ENCODE measurements at places on chromosomes 4 and X. TPM values are rescaled to one million over a fixed set of nuclear protein-coding genes. Genes with fewer than 3 reads are reported as not detected.

DNA sequence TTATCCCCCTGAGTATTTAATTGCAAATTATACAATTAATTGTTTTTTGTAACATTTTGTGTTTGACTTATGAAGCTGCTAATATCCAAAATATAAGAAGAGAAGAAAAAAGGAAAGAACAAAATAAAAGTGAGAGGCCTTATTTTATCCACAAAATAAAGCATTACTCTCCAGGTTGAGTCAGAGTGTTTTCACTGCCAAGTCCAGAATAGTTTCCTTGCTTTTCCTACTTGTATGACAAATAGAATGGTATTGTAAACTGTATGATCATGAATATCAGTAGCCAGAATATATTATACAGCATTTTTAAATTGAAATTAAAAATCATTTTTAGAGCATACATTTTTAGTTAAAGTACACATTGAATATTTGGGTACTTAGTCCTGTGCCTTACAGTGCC lies 237.8 kb downstream of the NDST4 start:
- no peak for DNase-seq

GRCh38 chrX:39396358-39396995 lies 595.2 kb downstream of the MID1IP1 start:
- no peak for DNase-seq

DNA sequence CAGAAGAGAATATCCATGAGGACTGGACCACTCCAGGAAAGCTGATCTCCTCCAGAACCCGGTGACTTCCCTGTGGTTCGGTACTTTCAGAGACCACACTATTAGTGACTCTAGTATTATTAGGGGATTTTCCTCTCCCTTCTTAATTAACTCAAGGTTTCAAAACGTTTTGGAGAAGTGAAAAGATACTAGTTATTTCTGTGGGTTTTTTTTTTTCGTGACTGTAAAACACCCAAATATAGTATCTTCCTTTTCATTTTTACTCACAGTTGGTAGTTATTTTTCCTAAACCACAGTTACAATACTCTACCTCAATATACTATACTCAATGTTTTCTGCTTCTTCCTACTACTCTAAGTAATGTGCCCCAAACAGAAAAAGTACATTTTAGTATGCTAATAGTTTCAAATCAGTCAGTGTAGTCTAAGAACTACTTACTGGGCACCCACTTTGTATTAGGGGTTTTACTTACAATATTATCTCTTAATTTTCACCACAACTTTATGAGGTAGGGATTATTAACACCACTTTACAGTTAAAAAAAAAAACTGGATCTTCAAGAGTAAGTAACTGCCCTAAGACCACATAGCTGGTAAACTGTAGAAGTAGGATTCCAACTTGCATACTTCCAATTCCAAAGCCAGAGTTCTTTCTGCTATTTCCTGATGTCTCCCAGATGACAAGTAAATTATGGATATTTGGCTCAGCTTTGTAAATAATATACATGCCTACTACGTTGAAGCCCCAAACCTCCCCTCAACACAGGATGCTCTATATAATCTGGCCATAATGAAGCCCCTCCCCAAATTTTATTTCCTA lies 45.0 kb downstream of the SLC9A7 start:
- DNase-seq = no peak

DNA sequence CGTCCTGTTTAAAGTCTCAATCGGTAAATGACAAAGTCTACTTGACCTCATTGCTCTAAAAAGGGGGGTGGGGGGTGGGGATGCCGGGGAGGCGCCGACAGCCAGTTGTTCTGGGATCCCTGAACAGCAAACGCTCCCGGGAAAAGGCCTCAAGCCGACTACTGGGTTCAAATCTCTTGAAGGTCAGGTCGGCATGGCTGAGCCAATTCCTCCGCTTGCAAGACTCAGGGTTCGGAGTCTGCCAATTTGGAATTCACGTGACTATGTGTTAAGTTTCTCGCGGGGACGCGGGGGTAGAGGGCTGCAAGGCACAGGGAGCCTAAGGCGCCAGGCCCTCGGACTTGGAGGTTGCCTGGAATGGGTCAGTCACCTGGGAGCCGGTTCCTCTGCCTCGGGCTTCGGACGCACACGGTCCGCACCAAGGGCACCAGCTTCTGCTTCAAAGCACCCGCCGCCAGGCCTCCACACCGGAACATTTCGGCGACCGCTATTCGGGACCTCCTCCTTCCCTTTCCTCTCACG lies 399 bp downstream of the AIFM1 start:
- DNase-seq = no peak

The MAGEB17 gene
- not detected for total RNA-seq

The MAGEB2 gene
- total RNA-seq = not detected

The GK2 gene
- not detected for total RNA-seq

Data from dermis blood vessel endothelial cell (primary cell).